ENCODE measurements at places on chromosomes 3 and 15.

DNA sequence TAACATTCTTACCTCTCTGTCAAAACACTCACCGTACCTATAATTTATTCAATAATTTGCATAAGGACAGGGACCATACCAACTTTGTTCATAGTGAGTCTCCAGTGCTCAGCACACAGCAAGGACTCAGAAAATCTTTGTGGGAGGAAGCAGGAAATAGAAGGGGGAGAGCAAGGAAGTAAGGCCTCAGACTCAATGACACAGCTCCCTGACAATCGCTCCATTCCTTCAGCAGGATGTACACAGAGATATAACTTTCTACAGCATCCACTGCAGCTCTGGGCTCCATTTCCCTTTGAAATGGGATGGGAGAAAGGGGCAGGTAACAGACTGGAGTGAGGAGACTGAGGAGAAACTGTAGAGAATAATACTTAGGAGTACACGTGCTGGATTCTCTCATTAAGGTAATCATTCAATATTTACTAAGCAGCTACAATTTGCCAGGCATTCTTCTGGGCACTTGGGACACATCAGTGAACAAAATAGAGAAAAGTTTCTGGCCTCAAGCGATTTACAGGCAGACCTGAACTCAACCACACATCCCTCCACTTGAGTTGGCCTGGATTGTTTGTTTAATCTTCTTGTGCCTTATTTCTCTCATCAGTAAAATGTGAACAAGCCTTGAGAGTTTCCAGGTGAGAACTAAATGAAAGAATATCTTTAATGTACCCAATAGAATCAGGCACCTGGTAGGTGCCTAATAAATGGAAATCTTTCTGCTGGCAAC lies 330.3 kb upstream of the THBS1 start:
- no peak for DNase-seq

GRCh38 chr15:47971637-47972036 lies 149.2 kb upstream of the SLC24A5 start:
- DNase-seq = no peak

DNA sequence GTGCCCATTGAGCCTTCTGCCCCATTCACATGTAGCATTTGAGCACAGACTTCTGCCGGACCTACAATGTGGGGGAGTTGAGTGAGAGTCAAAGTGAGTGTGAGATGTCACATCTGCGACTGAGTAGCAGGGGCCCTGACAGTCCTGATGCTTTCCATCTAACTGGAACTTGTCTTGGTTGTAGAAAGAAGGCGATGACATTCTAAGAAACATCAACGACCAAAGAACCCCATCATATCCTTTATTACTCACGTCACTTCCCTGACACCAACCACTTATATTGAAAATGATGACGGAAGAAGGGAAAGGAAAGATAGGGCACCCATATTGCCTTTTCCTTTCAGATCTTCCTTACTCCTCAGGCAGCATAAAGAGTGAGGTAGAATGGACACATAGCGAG lies 30.5 kb downstream of the SMAD3 start:
- DNase-seq = no peak

DNA sequence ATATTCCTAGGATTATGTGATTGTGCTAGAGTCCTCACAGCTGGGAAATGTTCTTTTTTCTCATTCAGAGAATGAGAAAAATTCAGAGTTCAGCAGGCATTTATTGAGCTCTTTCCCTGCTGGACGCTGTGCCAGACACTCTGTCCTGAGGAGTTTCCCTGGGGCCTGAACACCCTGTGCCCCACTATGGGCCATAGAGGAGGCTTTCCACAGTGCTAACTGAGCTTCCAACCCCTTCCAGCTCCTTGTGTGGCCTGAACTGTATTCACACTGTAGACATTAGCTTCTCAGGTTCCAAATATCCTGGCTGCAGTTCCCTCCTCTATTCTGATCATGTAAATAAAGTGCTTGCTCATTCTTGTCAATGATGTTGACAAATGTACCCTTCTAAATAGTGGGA lies 10.0 kb downstream of the ABHD2 start:
- DNase-seq = no peak

GRCh38 chr3:115518100-115518852 lies 105.0 kb upstream of the GAP43 start:
- DNase-seq = no peak

- no peak for DNase-seq
Measured at GRCh38 chr15:51647128-51647562, 24.6 kb upstream of the DMXL2 start.

DNA sequence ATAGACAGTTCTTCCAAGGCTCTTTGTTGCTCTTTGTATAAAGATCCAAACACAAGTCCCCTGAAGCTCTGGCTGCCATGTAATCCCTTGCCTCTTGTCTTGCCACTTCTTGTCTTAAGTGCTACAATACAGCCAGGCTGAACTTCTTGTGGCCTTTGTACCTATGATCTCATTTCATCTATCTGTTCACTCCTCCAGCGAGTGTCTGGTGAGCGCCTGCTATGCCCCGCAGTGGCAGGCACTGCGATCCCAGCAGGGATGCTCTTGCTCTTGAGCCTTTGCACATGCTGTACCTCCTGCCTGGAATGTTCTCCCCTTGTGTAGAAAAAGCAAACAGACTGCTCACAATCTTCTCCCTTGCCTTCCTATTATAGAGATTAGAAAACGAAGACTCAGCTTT lies 81.9 kb upstream of the ADPGK start:
- DNase-seq = no peak

- DNase-seq = no peak
Measured at GRCh38 chr15:77542491-77543001, 90.2 kb downstream of the LINGO1 start.

DNA sequence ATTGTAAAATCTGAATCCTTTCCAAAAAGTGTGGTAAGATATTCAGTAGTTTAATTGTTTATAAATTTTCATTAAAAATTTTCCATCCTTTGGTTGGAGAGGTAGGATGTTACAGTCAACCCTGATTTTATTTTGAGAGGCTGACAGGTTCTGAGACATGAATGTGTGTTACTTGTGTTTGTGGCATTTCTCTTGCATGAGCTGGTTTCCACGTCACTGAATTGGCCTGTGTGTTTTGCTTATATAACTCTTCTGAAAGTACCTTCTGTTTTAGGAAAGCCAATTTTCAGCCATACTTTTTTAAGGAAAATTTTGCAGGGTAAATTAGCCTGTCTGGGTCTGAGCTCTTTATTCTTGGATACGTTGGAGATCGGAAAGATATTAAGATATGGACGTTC lies 30.7 kb downstream of the PXYLP1 start:
- DNase-seq = no peak

GRCh38 chr3:66409771-66410754 lies 90.8 kb downstream of the LRIG1 start:
- no peak for DNase-seq

DNA sequence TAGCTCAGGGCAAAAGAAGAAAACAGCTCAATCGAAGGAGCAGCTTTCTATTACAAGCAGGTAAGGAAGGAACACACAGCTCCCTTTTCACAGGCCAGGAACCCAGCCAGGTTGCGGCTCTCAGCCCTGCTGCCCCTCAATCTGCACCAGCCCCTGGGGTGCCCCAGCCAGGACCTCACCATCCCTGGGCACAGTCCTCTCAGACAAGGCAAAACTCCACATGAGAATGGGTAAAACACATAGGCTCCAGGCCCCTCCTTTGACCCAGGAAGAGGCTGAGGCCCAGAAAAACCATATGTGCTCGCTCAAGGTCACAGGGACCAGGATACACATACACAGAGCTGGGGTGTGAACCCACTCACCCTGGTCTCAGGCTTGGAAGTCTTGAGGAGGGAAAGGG lies 178.7 kb upstream of the TLE3 start:
- DNase-seq = no peak

- DNase-seq = no peak
Measured at GRCh38 chr3:124256599-124256998, 264.7 kb upstream of the ROPN1 start.

DNA sequence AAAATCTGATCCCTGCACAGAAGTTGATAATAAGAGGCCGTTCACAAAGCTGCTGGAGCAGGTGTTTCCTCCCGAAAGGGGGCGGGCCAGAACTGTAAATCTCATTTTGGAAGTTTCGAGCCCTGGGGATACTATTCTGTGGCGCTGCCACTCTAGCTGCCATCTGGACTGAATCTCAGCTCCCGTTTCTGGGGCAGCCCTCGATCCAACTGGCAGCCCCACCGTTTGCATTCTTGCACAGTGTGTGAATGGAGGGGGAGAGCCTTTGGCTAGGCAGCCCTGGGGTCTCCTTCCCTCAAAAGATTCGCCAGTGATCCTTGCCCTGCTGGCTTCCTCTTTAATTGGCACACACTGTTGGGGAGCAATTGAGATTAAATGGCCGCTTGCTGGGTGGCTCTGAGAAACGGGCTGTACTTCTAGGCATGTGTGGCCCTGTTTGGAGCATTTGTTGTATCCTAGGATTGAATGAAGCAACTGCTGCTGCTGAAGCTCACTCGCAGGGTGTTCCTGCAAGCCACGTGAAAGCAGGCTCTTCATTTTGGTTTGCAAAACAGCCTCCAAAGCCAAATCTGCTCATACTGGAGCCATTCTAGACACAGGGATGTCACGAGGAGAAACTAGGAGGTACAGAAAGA lies 57.2 kb upstream of the TOPAZ1 start:
- DNase-seq = no peak

- DNase-seq = no peak
Measured at GRCh38 chr15:28942571-28942970, 56.8 kb downstream of the APBA2 start.

- DNase-seq = no peak
Measured at GRCh38 chr15:81363276-81363675, 10.7 kb downstream of the TMC3 start.

GRCh38 chr3:13022348-13023234 lies 50.6 kb downstream of the IQSEC1 start:
- DNase-seq = peak; percentile 75

- no peak for DNase-seq
Measured at GRCh38 chr15:96349034-96349856, 18.7 kb downstream of the NR2F2 start.

- no peak for DNase-seq
Measured at GRCh38 chr15:82790321-82790720, 15.5 kb downstream of the FSD2 start.

- DNase-seq = no peak
Measured at GRCh38 chr3:123344175-123344906, 104.5 kb downstream of the ADCY5 start.

GRCh38 chr3:67587811-67588210 lies 66.6 kb downstream of the SUCLG2 start:
- no peak for DNase-seq

- DNase-seq = no peak
Measured at GRCh38 chr3:187808527-187808895, 63.2 kb upstream of the BCL6 start.

DNA sequence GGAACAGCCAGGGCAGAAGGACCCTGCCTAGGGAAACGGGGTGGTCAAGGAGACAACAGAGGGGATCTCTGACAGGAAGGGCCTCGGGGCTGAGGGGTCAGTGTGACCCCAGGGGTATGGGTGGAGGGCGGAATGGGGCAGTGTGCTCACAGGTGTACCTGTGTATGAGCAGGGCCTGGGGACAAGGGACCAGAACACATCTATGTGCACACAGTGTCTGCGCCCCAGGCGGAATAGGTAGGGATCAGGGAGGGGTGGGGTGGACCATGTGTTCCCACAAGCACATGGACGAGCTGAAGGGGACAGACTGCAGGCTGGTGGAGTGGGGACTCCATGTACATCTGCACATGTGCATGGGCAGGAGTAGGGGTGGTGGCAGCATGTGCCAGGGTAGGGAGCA lies 5.0 kb upstream of the TLR9 start:
- DNase-seq = no peak

DNA sequence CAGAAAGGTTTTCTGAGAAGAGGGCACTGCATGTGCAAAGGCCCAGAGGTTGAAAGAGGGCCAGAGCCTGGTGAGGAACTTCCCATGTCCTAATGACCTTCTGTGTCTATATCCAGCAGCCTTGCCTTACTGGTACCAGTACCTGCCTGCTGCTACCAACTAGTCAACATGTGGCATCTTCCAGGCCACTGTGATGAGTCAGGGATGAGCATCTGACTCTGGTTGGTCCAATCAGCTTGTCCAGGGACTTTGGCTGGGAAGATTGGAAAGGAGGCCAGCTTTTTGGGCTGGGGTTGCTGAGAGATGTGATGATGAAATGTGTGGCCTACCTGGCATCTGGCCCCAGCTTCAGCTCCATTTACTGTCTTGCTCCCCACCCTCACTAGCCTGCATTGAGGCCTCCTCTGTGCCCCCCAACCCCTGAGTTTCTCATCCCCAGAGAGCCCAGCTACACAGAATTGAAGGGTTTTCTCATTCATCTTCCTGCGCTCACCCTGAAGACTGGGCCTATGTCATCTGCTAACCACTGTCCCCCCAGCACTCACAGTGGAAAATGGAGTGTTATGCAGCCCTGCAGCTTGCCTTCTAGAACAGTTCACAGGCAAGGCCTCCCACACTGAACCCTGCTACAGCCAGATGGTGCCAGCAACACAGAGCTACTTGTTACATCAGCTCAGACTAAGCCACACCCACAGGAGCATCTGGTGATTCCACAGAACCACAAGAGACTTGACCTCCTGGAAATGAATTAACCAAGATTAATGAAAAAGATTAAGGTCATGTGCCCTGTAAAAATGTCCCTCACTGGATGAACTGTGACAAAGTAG lies 1.3 kb upstream of the TWF2 start:
- peak; percentile 42 for DNase-seq

- no peak for DNase-seq
Measured at GRCh38 chr3:39188271-39189149, 3.9 kb downstream of the XIRP1 start.

DNA sequence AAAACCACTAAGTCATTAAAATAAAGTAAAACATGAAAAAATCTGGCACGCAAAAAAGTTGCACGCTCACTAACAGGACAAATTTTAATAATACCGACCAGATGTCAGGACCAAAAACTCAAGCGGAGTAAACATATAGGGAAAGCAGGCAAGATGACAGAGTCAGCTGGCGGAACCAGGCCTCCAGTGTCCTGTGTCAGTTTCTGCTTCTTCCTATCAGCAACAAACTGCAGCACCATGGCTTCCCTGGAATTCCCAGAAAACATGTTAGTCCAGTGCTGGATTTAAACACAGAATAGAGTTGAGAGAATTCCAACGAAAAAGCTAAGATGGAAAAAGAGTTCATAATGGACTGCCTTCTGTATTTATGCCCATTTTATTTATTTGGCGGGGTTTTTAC lies 169.1 kb upstream of the ARHGEF26 start:
- no peak for DNase-seq

Measured in GM13976 (cell line).